ENCODE measurements at places on chromosomes 5 and 9.

- DNase-seq: no peak
Measured at GRCh38 chr5:168301593-168302390, 10.3 kb downstream of the WWC1 start.

- DNase-seq: no peak
Measured at GRCh38 chr9:138009016-138009802, 131.6 kb downstream of the CACNA1B start.

DNA sequence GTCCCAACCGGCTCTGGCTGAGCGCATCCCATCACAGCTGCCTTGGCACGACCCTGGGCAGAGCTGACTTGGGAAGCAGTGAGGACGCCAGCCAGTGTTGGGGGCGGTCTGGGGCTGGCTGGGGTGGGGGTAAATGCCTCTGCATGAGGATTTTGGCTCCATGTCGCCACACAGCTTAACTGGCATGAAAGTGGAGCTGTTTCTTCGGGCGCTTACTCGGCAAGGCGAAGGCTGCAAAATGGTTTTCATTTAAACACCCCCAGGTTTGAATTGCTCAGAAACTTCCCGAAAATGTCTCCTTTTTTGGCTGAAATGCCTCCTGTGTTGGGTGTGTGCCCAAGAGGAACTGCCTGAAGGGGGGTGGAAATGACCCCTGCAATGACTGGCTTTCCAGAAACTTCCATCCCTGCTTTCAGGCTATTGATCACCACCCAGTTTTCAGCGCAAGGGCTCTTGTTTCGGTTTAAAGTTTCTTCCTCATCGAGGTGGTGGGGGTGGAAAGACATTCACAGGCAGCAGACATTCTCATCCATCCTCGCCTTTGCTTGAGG, 38.3 kb downstream of the PTGES start:
- no peak for DNase-seq

- DNase-seq: no peak
Measured at GRCh38 chr9:121604242-121604641, 47.2 kb upstream of the DAB2IP start.

- peak; percentile 68 for DNase-seq
Measured at GRCh38 chr9:112751056-112751795, 666 bp downstream of the SNX30 start.

Measured in K562 (cell line).